ENCODE measurements at places on chromosomes 11 and 22.
A peak's percentile ranks its signal among the peaks of the same experiment; 100 is the strongest.

DNA sequence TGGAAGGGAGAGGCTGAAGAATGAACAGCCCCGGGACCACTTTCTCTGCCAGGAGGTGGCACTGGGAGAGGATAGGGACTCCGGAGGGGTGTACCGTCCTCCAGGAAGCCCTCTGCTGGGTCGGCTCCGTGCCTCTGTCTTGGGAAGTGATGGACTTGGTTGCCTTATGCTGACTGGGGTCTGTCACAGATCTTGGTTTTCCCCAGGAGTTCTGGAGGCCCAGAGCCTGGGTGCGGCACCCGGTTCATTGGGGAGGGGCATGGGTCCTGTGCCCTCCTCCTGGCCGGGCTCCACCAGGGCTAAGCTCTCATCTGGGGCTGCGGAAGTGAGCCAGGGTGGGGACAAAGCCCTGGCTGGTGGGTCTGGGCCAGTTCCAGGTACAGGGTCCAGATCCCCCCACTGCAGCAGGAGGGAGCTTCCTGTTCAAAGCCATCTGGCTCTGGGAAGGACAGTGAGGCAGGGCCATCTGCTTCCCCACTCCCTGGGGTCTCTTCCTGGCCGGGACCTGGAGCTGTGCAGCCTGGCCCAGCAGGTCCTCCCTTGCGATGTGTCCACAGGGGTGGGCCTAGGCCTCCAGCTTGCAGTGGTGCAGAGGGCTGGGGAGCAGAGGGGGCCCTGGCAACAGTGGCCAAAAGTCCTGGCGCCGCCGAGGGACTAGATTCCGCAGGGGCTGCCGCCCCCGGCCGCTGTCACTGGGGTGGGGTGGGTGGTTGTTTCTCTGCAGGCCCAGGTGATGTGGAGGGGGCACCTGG is 1.1 kb upstream of the AP2A2 start:
- DNase-seq = no peak

DNA sequence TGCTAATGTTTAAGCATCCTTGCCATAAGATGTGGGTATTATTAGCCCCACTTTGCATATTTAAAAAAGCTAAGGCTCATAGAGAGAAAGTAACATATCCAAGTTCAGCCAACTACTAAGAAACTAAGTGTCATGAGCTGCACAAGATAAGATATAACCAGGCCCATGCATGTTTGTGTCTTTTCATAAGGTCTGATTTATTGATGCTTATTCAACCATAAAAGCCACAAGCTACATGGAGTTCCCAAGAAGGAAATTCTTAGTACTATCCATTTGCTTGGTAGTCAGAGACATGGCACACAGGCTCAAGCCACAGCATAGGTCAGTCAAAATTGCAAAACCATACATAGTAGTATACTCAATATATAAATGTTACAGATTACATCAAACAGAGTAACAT is 488.5 kb downstream of the SOX6 start:
- DNase-seq = no peak

DNA sequence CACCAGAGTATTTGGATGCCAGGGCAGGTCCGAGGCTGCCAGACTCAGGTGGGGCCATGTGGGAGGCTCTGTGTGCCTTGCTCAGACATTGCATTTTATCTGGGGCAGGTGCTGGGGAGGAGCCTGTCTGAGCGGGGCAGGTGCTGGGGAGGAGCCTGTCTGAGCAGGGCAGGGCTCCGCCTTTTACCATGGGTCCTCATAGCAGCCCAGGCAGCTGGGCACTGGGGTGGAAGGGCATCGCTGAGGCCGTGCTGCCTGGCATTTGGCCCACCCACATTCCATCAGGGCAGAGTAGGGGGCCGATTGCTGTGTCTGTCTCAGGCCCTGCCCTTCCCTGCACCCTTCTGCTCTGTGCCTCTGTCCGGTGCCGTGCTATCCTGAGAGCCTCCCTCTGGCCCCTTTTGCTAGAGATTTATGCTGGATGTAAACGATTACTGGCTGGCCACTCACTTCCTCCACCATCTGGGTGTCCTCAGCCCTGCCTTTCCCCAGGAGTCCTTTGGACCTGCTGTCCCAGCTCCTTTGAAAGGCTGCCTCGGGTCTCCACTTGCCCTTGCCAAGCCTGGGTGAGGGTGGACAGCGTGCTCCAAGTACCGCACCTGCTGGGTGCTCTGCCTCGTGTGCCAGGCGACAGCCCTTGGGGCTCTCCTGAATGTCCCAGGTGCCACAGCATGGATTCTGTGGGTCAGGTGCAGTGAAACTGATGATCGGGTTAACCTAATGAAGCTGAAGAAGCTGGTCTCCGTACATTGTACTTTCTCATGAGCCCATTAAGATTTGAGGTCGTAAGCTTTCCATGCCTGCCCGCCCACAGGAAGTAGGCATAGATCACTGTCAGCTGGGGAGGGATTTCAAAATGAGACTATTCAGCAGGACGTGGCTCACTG is 281.6 kb downstream of the TBC1D22A start:
- no peak for DNase-seq

- DNase-seq = peak; percentile 76
Measured at GRCh38 chr11:44911029-44911814, 39.5 kb downstream of the TP53I11 start.

GRCh38 chr11:66950112-66950535 is 8.1 kb downstream of the PC start:
- DNase-seq = no peak

- DNase-seq = no peak
Measured at GRCh38 chr22:31915586-31915985, 28.7 kb upstream of the YWHAH start.

DNA sequence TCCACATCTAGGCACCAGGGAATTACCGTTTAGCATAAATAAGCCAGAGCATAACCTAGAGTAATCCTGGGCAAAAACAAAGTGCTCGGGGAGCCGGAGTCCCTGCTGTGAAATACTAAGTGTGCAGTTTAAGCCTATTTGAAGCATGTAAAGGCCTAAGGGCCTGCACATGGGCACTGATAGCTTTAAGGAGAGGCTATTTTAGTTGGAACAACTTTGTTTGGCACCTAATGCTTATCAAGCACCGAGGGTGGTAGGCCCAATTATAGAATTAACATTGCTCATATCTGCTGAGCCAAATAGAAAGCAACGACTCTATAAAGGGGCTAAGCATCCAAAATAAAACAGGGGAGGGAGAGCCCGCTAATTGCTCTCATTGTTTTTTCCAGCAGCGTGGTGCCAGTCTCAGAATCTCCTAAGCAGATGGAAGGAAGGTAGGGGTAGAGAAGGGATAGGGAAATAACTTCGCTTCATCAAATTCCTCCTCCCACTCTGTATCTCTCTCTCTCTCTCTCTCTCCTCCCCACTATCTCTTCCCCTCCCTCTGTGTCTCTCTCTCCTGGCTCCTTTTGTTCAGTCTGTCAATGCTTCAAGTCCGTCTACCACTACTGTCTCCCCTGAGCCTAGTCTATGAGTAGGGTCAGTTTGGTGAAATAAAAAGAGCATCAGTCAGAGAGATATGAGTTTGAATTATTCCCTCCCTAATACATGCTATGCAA is 292.8 kb downstream of the NXPE2 start:
- DNase-seq = no peak

DNA sequence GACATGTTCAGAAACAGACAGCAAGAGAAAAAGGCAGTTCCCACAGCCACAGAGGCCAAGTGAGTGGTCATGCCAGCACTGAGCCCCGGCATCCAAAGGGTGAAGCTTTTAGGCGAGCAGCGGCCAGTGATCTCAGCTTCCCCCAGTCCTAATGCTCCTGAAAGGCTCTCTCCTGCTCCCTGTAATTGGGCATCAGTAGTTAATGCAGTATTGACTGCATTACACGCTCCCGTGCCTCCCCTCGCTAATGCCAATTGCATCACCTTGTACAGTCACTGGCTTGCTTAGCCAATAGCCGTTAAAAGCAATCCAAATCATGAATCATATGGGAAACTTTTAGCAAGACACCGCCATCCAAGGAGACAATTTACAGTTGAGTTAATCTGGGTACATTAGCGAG is 4.9 kb downstream of the LMO1 start:
- DNase-seq = no peak

DNA sequence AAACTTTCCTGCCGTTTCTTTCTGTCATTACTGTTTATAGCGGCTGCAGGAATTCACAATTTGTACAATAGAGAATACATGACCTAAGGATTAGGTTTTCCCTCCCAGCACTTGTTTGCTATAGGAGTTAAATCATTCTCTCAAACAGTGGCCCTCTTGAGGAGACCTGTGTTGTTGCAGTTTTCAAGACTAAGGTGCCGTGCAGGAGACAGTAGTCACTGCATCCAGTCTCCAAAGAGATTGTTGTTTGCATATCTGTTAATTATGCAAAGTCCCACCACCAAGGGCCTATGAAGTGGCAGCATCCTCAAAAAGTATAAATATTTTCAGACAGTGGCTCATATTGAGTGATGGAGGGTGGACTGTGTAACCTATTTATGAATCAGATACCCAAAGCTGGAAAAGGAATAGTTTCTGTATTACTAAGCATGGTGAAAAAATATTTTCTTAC is 2.3 kb downstream of the PRSS23 start:
- no peak for DNase-seq

DNA sequence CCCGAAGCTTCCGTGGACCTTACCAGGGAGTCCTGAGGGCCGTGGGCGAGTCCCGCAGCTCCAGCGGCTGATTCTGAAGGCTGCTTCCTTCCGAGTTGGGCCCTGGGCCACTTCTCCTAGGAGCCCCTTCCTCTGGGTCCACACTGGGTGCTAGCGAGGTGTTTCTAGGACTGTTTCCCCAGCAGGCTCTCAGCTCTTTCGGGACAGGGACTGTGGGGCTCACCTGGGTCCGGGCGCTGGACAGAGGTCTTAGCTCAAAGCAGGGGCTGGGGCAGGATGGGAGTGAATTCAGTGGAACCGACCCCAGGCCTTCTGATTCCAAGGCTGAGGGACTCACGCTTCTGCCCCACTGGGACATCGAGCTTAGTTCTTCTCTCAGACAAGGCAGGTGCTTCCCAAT is 29.3 kb upstream of the CSNK1E start:
- DNase-seq = no peak

GRCh38 chr11:3094223-3094824 is 37.1 kb upstream of the CARS1 start:
- DNase-seq = no peak

DNA sequence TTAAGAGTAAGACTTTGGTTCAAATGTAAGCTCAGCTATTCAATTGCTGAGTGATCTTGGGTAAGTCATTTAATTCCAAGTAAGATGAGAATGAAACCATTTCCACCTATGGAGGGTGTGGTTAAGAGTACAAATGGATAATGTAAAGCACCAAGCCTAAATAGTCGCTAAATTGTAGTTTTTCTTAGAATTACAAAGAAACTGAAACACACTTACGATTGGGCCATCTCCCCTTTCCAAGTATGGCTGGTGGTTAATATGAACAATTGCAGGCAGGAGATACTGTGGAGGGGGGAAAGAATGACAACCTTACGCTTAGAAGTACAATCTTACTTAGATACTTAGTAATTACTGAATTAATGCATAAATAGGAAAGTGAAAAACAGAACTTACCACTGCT is 8.2 kb downstream of the DDX17 start:
- DNase-seq = no peak

DNA sequence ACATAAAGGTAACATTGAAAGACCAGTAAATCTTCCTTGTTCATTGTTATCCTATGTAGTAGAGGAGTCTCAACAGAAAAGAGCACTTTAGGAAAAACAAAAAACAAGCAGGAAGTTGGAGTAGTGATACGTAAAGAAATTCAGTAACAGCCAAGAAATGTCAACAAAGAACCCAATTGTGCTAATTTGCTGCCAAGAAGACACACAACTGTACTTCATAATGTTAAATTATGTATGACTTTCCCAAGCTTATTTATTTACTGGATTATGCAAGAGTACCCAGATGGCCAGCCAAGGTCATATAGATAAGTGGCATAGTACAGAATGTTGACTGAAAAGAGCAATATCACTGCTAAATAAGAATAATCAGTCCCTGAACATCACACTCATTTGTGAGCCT is 264.7 kb upstream of the CCDC179 start:
- no peak for DNase-seq

DNA sequence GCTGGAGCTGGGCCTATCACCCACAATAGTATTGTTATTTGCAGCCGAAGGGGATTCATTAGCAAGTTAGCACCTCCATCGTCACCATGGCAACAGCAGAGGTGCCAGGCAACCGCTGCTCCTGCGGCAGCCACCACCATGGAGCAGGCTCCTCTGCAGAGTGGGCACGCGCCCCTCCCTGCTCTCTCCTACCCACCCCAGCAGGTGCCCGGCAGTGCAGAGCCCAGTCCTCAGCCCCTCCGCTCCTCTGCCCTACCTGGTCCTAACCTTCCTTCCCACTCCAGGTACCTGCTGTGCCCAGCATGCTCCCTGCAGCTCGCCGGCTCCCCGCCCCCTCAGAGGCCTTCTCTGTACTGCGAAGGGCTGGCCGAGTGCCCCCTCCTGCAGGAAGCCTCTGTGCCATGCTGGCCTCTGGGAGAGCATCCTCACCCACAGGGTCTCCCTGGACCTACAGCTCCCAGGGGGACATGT is 3.6 kb downstream of the DUSP8 start:
- no peak for DNase-seq

DNA sequence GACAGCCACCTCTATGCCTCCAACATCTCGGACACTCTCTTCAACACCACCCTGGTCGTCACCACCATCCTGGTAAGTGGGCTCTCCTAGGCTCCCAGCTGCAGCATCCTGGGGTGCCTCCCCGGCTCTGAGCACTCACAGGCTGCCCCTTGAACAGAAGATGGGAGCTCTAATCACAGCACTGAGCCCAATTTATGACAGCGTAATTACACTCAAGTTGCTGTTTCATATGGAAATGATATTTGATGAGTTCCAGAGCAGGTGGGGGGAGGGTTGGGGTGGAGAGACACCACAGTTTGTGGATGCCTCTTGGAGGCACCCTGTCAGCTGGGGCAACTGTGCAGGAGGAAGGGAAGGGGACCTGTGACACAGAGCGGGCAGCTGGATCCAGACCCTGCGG is 125.3 kb upstream of the TBCEL start:
- DNase-seq = no peak

DNA sequence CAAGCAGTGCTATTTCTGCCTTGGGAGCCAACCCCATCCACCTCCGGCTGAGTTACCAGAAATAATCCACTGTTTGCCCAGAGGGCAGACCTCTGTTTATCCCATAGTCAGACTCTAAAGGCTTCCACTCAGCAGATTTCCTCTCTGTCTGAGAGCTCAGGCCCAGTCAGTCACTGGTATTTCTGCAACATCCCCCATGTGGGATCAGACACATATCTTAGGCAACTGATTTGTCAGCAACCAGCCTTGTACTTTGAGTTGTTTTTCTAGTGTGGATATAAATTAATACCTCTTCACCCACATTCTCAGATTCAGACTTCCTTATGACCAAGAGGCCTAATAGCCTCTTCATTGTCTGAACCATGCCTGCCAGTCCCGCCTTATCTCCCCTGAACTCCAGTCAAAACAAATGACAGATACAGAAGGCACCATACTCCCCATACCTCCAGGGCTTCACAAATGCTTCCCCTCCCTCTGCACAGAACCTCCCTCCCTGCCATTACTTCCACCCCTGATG is 193.6 kb downstream of the FAM76B start:
- no peak for DNase-seq

Measured in stimulated activated naive CD4-positive, alpha-beta T cell treated with Interleukin-2 at 50 U/mL for 16 hours (primary cell).